T-helper 1 cell (primary cell): ENCODE measurements at places on chromosomes 12 and 14.

DNA sequence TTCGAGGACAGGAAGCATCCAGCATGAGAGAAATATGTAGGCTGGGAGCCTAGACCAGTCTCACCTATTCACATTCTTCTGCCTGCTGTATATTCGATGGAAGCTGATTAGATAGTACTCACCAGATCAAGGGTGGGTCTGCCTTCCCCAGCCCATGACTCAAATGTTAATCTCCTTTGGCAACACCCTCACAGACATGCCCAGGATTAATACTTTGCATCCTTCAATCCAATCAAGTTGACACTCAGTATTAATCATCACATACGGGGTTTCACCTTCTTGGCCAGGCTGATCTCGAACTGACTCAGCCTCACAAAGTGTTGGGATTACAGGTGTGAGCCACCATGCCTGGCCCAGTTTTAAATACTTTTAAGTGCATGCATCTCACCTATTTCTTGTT lies 30.5 kb upstream of the SLC10A1 start:
- no peak for DNase-seq

- no peak for DNase-seq
These were observed 88.3 kb upstream of the MDM1 start for GRCh38 chr12:68420225-68421010.

GRCh38 chr14:94989946-94990345 lies 167.4 kb downstream of the DICER1 start:
- no peak for DNase-seq

GRCh38 chr14:88005978-88006851 lies 1.3 kb downstream of the GPR65 start:
- peak; percentile 18 for DNase-seq
